Stimulated activated CD8-positive, alpha-beta memory T cell treated with anti-CD3 and anti-CD28 coated beads, Interleukin-2, amount 100 ng/mL, for 1 hour (primary cell): ENCODE measurements at places on chromosomes 6 and 20.

DNA sequence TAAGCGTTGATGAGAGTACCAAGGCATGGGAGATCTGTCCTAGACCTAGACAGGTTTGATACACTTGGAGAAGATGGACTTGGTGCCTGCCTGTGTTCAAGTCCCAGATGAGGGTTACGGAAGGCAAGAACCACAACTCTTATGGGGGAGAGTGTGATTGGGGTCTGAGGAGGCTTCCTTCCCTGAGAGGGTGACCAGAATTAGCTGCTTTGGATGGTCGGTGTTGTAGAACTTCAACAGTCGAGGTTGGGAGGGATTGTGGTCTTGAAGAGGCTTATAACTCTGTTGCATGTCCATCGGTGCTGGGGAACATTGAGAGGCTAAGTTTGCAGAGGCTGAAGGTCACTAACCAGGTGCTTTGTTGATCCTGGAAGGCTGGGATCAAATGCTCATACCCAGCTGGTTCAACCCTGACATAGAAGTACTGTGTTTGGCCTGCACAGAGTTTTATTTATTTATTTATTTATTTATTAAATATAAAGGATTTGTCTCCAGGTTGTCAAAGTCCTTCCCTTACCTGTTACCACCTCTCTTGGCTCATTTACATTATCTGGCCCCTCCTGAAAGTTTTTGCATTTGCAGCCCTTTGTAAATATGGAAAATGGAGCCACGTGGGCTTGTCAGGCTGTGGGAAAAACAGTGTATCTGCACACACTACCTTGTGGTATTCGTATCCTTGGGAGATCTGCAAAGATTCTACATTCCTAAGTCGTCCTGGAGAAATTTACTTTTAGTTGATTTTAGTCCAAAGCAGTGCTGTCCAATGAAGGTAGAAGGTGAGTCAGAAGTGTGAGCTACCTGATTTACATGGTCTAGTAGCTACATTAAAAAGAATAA, 15.8 kb upstream of the EFCAB8 start:
- no peak for DNase-seq

DNA sequence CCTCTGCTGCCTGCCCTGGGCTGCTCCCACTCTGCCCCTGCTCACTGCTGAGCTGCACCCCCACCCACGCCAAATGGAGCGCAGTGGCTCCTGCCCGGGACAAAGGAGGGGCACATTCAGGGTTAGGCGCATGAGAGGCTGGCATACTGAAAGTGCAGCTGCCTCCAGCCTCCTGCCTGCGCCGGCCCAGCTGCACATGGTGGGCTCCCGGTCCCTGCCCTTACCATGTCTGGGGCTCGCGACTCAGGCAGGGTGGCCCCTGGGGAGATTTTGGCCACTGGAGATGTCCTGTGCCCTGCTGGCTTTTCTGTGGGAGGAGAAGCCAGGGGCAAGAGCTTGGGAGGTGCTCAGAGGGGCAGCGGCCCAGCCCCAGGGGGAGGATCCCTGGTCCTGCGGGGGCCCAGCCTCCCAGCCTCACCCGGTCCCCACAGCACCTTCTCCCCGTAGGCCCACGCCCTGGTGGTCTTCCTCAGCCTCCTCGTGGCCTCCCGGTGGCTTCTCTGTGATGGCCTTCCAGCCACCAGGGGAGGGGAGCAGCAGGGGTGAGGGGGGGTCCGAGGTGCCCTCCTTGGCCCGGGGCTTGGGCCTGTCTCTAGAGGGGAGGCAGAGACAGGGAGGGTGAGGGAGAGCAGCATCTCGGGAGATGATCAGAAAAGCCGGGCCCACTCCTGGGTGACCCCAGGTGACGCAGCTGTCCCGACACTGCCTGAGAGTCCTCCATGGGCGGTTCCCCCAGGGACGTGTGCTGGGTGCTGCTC, 8.4 kb upstream of the CABLES2 start:
- DNase-seq, result no peak

DNA sequence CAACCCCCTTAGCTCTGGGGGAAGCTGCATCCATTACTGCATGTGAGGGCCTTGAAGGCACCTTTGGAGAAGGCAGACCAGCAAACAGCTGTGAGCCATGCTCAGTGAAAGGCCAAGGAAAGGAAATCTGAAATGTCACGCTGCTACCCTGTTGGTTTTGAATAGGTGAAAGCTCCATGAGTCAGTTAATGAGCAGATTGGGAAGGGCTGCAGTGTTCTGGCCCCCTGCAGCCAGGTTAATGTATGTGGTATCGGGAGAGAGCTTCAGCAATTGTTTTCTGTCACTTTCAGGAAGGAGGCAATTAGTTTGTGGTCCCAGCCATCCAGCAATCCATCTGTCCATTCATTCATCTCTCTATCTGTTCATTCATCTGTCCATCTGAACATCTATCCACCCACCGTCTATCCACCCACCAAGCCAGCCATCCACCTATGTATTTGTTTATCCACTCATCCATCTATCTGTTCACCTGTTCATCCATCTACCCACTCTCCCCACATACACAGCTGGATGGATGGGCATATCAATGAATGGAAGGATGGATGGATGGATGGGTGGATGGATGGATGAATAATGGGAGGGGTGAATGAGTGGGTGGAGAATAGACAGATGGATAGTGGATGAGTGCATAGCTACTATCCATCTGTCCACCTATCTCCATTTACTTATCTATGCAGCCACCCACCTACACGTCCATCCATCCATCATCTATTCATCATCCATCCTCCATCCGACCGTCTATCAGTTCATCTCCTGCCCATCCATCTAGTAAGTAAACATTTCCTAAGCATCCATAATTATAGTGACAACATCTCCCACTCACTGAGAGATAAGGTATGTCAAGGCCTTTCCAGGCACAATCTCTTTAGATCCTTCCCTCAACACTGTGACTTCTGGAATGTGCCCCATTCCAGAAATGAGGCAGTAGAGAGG, 16.0 kb downstream of the PCK1 start:
- DNase-seq, result no peak

GRCh38 chr6:25061289-25061936, 125.7 kb upstream of the RIPOR2 start:
- no peak for DNase-seq

- DNase-seq, result no peak
Observed at GRCh38 chr6:135419162-135419561, 78.4 kb downstream of the AHI1 start.

GRCh38 chr6:9927275-9927674, 487.6 kb downstream of the TFAP2A start:
- no peak for DNase-seq

DNA sequence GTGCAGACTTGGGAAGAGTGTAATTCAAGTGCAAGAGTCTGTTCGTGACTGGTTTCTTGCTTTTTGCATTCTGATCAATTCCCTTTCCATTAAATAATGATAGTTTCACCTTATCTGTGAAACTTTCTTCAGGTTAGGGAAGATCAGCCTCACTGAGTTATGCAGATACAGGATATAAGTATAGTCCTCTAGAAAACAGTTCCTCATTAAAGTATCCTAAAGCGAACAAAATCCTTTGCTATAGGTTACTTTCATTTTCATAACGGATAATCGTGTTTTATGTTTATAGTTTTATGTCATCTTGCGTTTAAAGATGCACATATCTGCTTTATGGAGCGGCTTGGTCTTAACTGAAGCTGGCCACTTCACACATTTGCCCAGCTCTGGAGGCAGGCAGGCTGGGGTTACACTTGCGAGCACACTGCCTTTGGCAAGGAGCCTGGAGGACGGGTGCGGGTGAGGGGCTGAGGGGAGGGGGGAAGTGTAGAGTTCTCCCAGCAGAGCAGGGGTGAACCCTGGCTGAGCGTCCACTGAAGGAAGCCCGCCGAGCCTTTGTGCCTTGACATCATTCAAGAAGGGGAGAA, 123.5 kb upstream of the IFNGR1 start:
- DNase-seq, result no peak

GRCh38 chr6:150915131-150915879, 49.8 kb downstream of the MTHFD1L start:
- DNase-seq, result no peak

- no peak for DNase-seq
Observed at GRCh38 chr6:165263-165662, 127.0 kb upstream of the DUSP22 start.

- no peak for DNase-seq
Observed at GRCh38 chr6:85867595-85867994, 224.9 kb upstream of the SYNCRIP start.

DNA sequence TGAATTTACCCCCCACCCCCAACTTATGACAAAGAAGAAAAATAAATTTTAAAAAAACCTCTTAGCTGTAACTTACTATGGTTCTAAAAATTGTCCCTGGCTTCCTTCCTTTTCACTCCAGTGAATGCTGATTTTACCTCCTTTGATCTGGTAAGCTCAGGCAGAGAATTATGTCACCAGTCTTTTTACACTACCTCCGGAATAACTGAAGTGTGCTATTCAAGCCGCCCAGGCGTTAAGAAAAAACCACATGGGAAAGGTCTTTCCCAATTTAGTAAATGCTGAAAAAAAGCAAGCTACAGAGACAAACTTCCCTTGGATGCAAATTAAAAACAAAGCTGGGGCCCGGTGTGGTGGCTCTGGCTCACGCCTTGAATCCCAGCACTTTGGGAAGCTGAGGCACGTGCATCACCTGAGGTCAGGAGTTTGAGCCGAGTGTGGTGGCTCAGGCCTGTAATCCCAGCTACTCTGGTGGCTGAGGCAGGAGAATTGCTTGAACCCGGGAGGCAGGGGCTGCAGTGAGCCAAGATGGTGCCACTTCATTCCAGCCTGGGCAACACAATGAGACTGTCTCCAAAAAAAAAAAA, 12.4 kb downstream of the SNX5 start:
- DNase-seq, result no peak

GRCh38 chr6:80380566-80380965, 274.1 kb downstream of the BCKDHB start:
- DNase-seq, result no peak

DNA sequence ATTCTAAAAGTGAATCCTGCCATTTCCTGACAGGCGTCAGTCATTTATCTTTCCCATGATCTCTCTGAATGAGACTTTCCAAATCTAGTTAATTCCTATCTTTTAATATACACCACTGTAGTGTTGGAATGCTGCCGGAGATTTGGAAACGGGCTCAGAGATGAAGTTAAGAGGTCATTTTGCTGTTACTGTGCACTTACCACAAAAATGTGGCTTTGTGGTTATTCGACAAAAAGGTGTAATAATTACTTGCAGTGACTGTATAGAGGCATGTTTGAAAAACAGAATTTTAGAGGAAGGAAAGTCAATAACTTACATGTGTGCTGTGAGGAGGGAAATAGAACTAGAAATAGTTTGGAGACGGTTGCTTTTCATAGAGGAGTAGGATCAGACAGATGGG, 460.2 kb upstream of the BTBD3 start:
- no peak for DNase-seq

DNA sequence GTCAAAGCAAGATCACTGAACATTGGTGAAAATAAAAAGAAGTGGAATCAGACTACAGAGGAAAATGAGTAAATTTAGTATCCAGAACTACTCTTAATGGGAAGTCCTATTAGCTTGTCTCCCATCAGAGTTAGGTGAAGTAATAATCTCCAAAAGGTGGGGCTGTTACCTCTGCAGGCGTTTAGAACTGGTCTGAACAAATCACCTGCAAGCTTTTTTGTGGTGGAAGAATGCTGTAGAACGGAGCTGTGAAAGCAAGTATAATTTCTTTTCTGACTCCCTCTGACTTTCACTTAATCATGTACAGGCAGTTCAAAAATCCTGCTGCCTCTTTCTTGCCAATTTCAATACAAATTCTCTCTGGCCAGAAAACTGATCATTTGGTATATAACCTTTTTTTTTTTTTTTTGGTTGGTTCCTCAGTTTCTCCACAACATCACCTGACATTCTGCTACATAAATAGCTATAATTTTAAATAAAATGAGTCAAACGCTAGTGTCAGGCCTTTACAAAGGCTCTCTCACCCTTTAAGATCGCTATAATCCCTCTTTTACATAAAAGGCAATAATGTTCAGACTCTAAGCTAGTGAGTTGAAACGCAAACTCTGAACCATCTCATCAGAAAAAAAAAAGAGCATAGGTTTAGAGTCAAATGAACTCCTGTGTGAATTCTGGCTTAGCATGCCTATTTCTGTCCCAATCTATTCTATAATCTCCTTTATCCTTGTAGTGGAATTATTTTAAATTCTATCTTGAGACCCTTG, 38.8 kb downstream of the CITED2 start:
- no peak for DNase-seq

DNA sequence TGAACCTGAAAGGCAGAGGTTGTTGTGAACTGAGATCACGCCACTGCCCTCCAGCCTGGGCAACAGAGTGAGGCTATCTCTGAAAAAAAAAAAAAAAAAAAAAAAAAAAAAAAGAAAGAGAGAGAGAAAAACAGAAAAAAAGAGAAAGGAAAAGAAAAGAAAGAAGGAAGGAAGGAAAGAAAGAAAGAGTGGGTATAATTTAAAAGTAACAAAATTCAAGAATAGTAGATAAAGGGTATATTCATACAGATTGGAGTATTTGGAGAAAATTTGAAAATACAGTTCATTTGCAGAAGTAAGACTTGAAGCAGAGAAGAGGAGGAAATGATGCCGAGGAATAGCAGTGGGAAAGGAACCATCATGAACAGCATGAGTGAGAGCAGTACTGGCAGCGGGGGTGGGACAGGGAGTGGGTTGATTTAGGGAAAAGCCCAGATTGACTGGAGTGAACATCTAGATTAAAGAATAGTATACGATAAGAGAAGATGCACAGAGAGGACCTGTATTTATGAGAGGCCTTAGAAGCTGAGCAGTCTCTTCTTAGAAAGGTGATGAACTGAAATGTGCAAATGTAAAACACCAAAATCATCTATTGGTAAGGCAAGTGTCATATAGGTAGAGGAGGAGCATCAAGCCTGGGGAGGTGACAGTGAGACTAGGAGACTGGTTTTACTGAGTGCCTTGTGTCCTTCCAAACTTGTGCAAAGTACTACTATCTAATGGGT, 17.8 kb upstream of the HLA-DRB1 start:
- no peak for DNase-seq

GRCh38 chr6:118739696-118740353, 88.4 kb upstream of the CEP85L start:
- no peak for DNase-seq

- no peak for DNase-seq
Observed at GRCh38 chr20:49318430-49319207, 40.8 kb upstream of the ZNFX1 start.

GRCh38 chr20:63268671-63269439, 3.8 kb upstream of the ARFGAP1 start:
- DNase-seq, result no peak

- DNase-seq, result no peak
Observed at GRCh38 chr6:42467651-42468050, 15.9 kb upstream of the TRERF1 start.

- DNase-seq, result no peak
Observed at GRCh38 chr6:39294133-39294532, 20.1 kb downstream of the KCNK17 start.

- no peak for DNase-seq
Observed at GRCh38 chr20:43525021-43525420, 17.5 kb downstream of the L3MBTL1 start.

- DNase-seq, result no peak
Observed at GRCh38 chr6:168994956-168995355, 258.7 kb downstream of the THBS2 start.

GRCh38 chr6:3372912-3373554, 83.8 kb downstream of the SLC22A23 start:
- DNase-seq, result no peak
